ENCODE measurements at places on chromosomes 3 and 15.

DNA sequence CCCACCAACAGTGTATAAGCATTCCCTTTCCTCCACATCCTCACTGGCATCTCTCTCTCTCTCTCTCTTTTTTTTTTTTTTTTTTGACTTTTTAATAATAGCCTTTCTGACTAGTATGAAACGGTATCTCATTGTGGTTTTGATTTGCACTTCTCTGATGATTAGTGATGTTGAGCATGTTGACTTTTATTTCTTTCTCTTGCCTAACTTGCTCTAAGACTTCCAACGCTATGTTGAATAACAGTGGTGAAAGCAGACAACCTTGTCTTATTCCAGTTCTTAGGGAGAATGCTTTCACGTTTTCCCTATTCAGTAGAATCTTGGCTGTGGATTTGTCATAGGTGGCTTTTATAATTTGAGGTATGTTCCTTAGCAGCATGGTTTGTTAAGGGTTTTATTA, 249.4 kb upstream of the MDFIC2 start:
- DNase-seq = no peak

DNA sequence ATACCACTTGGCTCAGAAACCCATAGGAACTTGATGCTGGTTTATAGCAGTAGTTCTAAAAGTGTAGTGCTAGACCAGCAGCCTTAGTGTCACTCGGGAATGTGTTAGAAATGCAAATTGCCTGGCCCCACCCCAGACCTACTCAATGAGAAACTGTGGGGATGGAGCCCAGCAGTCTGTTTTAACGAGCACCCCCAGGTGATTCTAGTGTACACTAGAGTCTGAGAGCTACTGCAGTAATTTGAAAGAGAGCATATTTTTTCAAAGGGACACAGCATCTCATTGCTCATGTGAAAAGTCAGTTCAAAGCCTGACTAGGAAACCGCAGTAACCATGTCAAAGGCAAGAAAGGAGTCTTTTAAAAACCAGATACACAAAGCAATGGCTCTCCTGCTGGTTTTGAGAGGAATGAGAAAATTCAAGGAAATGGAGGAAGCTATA, 313.4 kb downstream of the SQOR start:
- no peak for DNase-seq

- DNase-seq = no peak
Measured at GRCh38 chr3:32245200-32245599, 6.7 kb downstream of the CMTM8 start.

GRCh38 chr15:72229076-72229946, 1.7 kb downstream of the PKM start:
- DNase-seq = peak; percentile 41

GRCh38 chr15:101543026-101543390, 53.5 kb upstream of the PCSK6 start:
- DNase-seq = no peak

DNA sequence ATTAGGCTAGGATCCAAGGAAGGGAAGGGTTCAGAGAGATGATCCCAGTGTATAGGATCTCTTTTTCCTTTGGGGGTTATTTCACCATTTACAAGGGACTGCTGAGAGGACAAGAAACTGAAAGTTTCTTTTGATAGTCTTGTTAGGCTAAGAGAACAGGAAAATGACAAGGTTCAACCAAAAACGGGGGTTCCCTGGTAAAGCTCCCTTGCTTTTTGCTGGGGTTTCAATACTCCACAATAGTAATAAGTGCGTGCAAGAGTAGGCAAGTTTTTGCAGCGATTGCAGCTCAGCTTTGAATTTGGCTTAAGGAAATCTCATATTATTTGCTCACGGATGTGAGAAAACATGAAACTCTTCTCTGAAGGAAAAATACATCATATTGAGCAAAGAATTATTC, 18.8 kb upstream of the SUSD5 start:
- no peak for DNase-seq

DNA sequence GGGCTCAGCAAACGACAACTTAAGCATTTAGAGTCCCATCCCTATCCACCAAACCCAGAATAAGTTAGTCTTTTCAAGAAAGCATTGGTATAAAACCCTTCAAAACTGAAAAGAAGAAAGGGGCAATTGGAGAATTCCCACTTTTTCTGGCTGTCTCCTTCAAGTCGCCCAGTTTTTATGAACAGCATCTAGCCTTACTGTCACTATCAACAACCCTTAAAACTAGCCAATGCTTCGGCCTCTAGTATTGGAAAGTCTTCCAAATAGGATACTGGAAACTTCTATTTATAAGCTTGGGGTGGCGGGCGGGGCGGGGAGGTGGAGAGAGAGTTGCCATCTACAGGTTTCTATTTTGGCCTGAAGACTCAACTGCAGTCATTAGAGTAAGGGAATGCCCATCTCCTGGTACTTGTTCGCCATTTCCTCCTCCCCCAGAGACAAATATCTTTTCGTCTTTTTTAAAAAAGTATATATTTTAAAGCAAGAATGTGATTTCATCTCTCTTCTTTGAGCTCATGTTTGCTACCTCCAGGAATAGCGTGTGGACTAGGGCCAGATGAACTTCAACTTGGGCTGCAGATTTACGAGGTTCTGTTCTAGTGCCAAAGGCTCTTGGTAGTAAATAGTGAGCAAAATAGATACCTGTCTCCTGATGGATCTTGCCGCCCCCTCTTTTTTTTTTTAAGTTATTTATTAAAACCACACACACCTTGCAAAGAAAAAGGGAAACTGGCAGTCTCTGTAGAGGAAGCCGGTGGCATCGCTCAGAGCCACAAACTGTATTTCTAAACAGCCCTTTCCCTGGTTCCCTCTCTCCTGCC, 2.7 kb downstream of the BCL6 start:
- DNase-seq = peak; percentile 27

DNA sequence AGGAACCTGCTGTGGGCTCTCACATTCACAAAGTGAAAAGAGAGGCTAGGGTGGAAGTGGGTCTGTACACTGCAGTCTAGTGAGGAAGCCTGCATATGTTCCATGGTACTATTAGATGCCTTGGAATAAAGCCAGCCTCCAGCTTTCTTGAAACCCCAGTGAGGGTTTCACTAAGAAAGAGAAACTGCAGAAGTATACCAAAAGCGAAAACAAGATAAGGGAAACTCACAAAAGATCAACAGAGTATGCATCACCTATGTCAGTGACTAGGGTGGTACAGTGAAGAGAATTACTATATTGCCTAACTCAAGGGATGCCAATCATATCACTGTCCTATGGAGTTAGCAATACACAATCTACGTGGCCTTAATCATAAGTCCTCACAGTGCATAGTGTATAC, 212.5 kb upstream of the GADL1 start:
- DNase-seq = no peak

- DNase-seq = no peak
Measured at GRCh38 chr15:90337256-90337655, 14.8 kb upstream of the ZNF774 start.

GRCh38 chr3:25338158-25338725, 89.8 kb upstream of the RARB start:
- DNase-seq = no peak

DNA sequence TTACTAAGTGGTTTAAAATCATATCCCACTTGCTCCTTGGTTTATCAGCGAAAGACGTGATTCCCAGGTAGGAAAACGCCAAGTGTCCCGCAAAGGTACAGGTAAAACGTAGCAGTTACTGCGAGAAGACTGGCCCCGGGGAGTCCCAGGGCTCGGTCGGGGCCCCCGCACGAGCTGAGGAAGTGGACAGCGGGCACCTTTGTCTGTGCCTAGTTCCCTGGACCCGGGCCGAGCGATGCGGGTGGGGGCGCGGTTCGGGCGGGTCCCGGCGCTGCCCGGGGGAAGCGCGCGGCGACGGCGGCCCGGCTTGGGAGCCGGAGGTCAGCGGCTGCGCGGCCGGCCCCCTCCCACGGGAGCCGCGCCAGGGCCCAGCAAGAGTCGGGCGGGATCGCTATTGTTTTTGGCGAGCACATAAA, 864 bp upstream of the NEO1 start:
- DNase-seq = peak; percentile 24

- no peak for DNase-seq
Measured at GRCh38 chr3:114452937-114453336, 159.1 kb downstream of the TIGIT start.

GRCh38 chr15:80426316-80426715, 22.1 kb downstream of the ARNT2 start:
- no peak for DNase-seq

DNA sequence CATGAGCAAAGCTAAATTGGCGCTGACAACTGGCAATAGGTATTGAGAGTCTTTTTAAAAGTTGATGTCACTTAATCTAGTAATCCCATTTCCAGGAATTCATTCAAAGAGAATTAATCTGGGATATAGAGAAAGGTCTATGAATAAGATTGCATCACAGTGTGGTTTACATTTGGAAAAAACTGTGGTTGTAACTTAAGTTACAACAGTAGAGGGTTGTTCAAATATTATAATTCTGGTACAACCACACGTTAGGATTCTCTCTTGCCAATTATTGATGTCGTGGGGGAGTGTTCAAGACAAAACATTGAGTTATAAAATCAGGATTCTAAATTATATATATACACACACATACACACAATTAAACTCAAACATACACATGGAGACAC, 79.8 kb downstream of the LIPC start:
- no peak for DNase-seq

- DNase-seq = no peak
Measured at GRCh38 chr15:100801256-100801900, 78.3 kb upstream of the ALDH1A3 start.

Measured in stimulated activated naive CD8-positive, alpha-beta T cell treated with anti-CD3 and anti-CD28 coated beads, Interleukin-15, Interleukin-2, amounts not matched to agents 100 U/mL and 50 U/mL, for 24 hours (primary cell).